ENCODE measurements at places on chromosomes 4 and X.
A peak's percentile ranks its signal among the peaks of the same experiment; 100 is the strongest.

DNA sequence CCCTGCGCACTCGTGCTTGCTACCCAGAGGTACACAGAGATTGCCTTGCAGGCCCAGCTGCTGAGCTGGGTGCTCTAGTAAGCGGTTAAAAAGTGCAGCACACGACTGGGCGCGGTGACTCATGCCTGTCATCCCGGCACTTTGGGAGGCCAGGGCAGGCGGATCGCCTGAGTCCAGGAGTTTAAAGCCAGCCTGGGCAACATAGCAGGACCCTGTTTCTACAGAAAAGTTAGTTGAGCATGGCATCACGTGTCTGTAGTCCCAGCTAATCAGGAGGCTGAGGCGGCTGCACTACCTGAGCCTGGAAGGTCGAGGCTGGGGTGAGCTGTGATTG lies 5.5 kb downstream of the UVSSA start:
- DNase-seq, result no peak

- no peak for DNase-seq
Measured at GRCh38 chr4:74327762-74328161, 19.5 kb downstream of the EPGN start.

- no peak for DNase-seq
Measured at GRCh38 chr4:175411251-175411650, 400.8 kb downstream of the GPM6A start.

DNA sequence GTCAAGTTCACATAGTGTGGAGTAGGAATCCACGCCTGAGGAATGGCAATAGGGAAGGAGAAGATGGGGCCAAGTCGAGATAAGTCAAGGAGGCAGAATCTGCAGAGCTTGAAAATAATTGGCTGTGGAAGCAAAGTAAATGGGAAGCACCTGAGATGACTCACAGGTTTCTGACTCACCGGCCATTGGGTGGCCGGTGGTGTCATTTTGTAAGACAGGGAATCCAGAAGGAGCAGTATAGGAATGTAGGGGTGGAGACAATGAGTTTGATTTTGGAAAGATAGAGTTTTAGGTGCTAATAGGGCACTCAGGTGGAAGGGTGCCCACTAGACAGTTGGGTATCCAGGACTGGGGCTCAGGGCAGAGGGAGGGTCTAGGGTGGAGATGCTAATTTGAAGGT lies 201.0 kb upstream of the MAMLD1 start:
- DNase-seq, result no peak

- DNase-seq, result no peak
Measured at GRCh38 chr4:10405672-10406071, 51.6 kb downstream of the ZNF518B start.

DNA sequence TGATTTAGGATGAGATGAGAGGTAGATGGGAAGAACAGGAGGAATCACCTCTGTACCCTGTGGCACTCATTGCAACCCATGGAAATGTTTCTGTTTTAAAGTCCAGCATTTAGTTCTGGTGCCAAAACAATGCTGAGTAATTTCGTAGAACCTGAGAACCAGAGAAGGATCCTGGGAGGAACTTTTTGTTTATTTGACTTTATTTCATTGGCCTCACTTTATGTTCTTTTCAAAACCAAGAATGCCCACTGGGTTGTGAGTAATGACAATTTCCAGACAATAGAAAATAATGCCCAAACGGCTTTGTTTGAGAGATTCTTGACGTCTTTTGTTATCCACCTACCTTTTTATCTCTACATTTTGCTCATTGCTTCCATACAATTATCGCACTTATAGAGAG lies 111.3 kb downstream of the SHROOM3 start:
- no peak for DNase-seq

- DNase-seq, result peak; percentile 10
Measured at GRCh38 chrX:103356130-103356798, at the start of gene TCEAL9. Gene TCEAL9 (plus strand): TSS chrX:103356506. CDS start chrX:103357685, 1,179 bp downstream.

- DNase-seq, result no peak
Measured at GRCh38 chrX:19893727-19894126, 6.3 kb upstream of the SH3KBP1 start.

GRCh38 chrX:57821703-57822387 lies 88.4 kb downstream of the ZXDA start:
- DNase-seq, result peak; percentile 71

DNA sequence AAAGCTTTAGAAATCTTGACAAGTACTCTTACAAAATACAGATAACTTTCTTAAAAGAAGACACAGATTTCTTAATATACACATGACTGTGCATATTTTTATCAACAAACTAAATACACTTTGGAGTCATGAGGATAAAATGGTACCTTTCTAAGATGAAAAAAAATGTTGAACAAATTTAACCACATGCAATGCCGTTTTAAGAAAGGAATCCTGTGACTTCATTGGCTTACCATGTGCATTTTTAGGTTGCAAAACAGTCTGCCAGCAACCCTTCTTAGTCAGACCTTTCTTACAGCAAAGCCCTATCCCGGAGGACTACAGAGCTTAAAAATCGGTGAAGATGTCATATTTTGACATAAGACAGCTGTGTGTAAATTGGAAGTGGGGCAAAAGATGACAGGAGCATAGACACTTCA lies 51.7 kb downstream of the GASK1B start:
- DNase-seq, result no peak

DNA sequence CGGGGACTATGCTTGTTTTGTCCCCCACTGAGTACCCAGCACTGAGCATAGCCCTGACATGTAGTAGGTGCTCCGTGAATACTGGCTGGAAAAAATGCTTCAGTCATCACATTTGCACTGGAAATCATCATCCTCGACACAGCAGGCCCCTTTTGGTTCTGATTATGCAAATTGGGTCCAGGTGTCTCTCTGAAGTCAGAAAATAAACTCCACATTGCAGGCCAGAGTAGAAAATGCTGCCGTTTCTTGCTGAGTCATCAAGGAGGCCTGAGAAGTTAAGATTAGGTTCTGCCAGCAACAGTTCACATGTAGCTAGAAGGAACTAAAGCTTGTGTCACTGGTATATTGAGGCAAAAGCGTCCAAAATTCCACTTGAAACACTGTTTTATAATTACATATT lies 15.0 kb upstream of the STK32B start:
- no peak for DNase-seq

- DNase-seq, result no peak
Measured at GRCh38 chr4:150784305-150784704, 202.4 kb downstream of the MAB21L2 start.

- no peak for DNase-seq
Measured at GRCh38 chr4:40170588-40170987, 26.2 kb upstream of the RHOH start.

- no peak for DNase-seq
Measured at GRCh38 chr4:175139205-175139604, 221.0 kb downstream of the ADAM29 start.

DNA sequence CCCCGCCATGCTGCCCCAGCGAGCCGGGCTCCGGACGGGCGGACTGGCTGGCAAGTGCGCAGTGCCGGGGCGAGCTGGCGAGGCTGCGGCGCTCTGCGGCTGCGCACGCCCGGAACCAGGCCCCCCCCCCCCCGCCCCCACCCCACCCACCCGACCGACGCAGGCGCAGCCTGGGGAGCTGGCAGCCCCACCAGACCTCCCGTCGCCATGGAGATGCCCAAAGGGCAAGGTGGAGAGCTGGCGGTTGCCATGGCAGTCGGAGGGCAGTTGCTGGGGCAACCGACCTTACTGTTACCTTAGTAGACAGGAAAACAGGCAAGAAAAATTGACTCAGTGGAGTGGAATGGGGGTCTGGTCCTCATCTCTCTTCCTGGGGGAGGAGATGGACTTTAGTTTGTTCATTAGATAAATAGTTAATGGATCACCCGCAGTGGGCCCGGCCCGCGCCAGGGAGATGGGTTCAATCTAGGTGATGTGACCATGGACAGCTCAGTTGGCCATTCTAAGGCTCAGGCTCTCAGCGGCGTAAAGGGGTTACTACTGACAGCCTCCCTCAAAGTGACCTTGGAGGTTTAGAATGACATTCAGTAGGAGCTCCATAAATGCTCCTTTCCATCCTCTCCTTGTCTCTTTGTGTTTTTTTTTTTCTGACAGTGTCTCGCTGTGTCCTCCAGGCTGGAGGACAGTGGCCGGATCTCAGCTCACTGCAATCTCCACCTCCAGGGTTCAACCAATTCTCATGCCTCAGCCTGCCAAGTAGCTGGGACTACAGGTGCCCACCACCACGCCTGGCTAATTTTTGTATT lies at the start of gene PCSK1N:
Gene PCSK1N (minus strand): TSS at position 87 of the 806 bp plus-strand sequence. CDS start 78 bp downstream, at position 9.
- no peak for DNase-seq

DNA sequence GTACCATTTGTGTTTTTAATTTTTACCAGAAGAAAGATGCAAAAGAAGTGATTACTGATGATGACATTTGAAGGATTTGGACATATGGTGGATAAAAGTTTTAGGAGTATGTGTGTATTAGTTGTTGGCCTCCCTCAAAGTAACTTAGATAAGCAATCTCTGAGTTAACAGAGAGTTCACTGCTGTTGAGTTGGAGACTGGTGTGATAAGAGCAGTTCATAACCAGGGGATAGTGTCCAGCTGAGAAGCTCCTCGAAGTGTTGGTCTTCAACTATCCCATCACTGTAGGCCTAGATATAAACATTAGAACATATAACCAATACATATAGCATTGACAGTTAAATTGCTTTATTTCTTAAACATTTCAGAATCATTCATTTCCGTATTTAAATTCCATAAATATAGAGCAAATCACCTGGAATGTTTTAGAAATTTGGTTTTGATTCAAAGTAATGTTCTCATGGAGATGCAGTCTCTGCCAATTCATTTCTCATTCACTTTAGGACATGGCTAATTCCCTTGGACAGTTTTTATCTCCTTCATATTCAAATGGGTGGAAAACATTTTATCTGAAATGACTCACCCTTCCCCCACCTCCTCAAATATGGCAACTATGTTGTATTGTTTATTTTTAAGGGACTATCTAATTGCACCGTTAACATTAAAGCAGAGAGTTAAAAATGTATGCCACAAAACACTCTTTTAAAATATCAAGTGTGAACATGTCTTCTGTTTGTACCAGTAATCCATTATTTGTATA lies 136.8 kb upstream of the SLC4A4 start:
- no peak for DNase-seq

DNA sequence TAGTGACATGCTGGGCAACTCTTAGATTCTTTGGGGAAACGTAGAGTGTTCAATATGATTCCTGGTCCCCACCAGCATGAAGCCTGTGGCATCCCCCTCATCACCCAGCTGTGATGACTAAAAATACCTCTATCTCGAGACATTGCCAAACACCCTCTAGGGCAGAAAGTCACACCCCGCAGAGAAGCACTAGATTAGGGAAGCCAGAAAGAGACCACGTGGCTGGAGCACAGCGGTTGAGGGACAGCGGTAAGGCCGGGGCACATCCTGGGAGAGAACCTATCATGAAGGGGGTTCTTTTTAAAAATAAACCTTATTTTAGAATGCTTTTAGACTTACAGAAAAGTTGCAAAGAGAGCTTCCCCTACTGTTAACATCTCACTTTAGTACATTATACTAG lies 11.0 kb downstream of the FAT1 start:
- no peak for DNase-seq

- no peak for DNase-seq
Measured at GRCh38 chr4:86544310-86544966, 49.7 kb upstream of the PTPN13 start.

DNA sequence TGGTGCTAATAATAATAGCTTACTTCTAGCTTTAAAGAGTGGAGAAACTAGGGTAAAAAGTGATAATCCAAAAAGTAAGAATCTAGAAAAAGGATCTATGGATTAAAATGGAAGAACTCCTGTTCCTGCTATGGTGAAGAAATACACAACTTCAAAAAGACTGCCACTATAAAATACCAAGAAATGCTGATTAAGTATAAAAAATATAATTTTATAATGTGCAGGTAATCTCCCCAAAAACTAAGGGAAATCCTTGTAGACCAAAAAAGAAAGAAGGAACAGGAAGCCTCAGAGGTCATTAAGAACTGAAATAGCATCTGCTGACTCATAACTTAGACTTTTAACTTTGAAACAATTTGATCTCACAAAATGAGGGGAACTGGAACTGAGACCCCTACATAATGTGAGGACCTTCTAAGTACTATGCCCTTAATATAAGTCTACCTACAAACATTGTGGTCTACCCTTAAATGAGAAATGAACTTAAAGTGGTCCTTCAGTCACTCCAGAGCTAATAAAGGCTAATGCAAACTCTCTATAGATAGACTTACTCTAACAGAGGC lies 50.6 kb upstream of the SRPX start:
- DNase-seq, result no peak

GRCh38 chr4:77619408-77619807 lies 13.8 kb downstream of the CXCL13 start:
- DNase-seq, result peak; percentile 3
